ENCODE measurements at places on chromosomes 7 and 10. TPM values are rescaled to one million over a fixed set of nuclear protein-coding genes. Genes with fewer than 3 reads are reported as not detected.

DNA sequence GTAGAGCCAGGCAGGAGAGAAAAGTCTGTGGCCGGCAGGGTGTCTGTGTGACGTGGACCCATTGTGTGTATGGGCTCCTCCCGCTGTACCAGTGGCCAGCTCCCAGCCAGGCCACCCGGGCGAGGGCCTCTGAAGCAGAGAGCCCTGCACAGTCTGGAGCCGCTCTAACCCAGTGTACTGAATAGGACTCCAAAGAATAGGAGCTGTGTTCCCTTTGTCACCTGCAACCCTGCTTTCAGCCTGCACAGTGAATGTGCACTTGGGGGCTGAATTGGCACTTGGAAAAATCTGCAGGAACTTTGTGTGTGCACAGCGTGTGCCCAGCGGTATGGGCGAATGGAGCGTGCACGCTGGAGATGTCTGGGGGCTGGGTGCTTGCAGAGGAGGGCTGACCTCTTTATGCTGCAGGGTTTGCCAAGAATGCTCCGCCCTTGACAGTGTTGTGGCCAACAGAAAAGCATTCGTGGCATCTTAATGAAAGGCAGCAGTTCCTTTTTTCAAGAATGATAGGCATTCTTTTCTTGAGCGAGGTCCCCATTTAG is 216.2 kb downstream of the AUTS2 start:
- DNase-seq: no peak

DNA sequence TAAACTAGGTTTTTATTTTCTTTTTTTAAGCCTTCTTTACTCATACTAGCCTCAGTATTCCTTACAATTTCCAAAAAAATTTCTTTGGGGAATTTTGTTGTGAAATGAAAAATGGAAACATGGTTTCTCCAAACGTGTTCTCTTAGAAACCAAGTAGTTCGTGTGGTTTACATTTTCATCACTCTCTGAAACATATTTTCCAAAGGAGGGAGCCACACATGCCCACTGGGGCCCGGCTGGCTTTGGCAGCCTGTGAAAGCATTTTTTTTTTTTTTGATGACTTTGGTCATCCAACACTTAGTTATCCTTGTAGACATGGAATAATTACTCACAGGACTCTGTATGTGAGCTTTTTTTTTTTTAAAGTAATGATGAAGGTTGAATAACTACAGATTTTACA is 169.6 kb downstream of the C7orf25 start:
- no peak for DNase-seq

GRCh38 chr7:114939484-114940097 is 17.7 kb downstream of the MDFIC start:
- no peak for DNase-seq

GRCh38 chr7:21580073-21580521 is 37.3 kb downstream of the DNAH11 start:
- no peak for DNase-seq

The ZEB1 gene
- 132 TPM for total RNA-seq

DNA sequence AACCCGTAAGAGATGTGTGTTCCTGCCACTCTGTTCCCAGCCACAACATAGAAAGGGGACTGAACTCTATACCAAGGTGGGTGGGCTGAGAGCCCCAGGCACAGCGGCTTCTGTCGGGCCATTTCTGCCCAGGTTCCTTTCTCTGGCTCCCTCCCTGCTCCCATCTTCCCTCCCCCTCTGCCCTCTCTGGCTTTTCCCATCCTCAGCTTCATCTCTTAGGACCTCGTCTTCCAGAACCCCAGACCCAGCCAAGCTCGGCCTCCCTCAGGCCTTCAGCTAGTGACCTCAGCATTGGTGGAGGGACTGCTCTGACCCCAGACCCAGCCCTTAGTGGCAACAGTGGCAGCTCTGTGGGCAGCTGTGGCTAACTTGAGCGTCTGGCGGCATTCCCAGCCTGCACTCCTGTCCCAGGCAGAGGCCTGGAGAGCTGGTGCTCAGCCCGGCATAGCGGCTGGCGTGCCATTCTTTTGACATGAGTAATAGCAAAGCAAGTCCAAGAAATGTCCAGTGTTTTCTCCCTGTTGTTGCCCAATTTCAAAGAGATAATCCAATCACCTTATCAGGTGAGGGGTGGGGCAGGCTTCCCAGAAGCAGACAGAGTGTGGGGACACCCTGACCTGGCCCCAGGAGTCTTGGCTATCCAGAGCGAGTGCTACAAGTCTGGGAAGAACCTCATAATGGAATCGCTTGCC is 15.9 kb downstream of the PTPRE start:
- DNase-seq: no peak

The CNPY1 gene
- not detected for total RNA-seq

DNA sequence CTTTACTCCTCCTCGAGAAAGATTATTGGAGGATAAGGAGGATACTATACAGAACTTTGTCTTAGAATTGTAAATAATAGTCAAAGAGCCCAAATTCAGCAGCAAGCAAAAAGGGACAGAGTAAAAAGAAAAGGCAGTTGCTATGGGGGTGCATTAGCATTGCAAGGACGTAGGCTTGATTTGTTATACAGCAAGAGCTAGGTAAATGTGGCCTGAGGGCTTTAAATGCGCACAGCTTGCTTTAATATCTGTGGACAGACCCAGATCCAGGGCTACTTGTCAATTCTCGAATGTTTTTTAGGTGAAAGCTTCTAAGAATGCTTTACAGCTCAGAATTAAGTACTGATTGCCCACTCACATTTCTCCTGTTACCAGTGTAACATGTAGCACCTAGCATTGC is 58.5 kb downstream of the CELF2 start:
- no peak for DNase-seq

DNA sequence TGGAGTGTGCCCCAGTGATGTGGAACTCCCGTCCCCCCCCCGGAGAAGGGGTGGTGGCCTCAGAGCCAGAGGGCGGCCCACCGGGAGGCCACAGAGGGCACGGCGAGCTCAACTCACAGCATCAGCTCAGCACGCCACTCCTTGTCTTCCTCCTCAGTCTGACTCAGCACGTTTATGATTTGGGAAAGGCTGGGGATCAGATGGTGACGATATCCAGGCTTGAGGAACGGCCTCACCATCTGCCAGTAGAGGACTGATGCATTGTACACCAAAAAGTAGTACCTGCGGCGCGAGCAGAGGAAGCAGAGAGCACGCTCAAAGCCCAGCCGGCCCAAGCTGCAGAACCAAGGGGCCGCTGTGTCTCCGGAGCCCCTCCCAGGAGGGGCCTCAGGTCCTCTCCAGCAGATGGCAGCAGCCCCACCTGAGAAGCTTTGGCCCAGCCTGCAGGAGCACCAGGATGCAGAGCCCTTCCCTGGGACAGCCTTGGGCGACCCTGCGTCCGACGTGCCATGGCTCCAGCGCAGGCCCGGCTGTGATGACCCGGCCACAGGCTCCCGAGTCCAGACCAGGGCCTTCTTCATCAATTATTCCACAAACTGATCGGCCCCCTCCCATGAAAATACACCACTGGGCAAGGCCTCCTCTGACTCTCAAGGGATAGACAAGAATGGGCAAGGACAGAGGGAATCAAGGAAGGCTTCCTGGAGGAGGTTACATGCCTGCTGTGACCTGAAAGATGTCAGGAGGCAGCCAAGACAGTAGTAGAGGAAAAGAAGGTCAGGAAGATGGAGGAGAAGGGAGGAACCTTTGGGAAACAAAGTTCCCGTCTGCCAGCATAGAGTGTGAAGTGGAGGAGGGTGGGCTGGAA is 3.7 kb downstream of the CFAP46 start:
- no peak for DNase-seq

The PRSS37 gene
- not detected for total RNA-seq

- no peak for DNase-seq
Measured at GRCh38 chr10:47435081-47435480, 48.8 kb downstream of the ANXA8 start.

DNA sequence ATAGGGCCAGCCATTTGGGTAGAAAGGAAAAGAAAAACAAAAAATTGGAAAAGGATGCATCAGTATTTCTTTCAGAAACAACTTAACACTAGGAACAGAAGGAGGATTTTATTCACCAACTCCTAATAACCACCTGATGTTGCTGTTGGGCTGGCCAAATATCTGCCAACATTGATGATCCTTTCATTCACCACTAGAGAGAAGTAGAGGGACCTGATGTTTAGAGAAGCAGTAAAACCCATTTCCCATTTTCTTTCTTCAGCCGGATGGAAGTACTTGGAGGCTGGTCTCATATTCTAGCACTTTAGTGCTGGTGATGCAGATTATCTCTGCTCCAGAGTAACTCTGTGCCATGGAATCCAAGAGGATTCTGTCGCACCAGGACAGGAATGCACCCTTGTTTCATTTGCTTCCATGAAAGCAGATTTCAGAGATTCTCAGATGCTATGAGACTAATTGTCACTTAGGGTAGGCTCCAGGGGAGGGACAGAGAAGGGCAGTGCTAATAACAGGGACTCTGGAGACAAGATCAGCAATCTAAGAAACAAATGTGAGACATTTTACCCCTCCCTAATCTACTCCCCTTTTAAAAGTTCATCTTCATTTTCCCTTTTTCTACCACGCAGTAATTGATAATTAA is 3.1 kb downstream of the KLLN start:
- peak; percentile 82 for DNase-seq

Data from CD4-positive, alpha-beta T cell (primary cell).